Amygdala (tissue), 56 donors: ENCODE measurements at places on chromosomes 2 and 18.
A peak's percentile ranks its signal among the peaks of the same experiment; 100 is the strongest.

DNA sequence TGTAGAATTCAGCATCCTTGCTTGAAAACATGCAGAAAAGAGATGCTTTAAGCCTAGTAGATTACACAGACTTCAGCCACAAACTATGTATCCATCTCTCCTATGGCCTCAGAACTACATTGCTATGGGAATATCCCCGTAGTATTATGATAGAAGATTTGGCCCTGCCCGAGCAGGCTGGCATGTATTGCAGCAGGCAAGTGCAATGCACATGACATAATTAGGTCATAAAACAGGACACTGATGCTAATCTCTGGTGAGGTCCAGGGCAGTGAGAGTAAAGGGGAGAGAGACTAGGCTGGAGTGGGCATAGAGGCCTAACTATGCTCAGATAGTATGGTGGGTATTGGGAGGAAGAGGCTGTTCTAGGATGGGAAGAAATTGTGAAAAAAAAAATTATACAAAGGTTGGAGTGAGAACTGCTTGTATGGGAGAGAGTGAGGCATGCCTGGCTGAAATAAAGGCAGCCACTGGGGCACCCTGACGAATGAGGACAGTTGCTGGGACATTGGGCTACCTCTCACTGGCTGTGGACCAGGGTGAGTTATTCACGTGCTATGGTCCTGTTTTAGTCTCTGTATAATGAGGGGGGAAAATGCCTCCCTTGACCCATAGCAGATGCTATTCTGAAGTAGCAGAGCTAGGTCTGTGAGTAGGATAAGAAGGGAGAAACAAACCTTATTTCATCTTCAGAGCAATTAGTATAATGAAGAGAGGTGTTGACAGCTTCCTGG lies 1.6 kb upstream of the PLA2R1 start:
- DNase-seq, result no peak

DNA sequence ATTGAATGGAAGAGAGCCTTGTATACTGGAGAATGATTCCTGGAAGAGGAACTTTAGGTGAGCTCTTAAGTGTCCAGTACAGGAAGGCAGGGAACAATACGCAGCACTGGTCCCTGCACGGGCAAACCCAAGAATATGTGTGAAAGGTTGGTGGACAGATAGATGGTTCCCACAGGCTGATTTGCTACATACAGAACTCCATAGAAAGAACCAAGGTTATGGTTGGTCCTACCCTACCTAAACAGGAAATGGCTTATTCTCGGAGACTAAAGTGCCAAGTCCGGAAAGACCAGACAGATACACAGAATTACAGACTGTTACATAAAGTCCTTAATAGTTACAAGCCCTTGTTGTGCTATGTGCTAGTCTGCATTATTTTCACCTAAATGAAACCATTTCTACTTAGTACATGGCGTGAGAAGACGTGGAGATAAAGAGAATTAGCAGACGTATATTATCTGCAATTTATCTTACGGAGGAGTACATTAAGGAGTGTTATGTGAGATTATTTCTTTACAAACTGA lies 1.2 kb downstream of the REV1 start:
- peak; percentile 1 for DNase-seq

DNA sequence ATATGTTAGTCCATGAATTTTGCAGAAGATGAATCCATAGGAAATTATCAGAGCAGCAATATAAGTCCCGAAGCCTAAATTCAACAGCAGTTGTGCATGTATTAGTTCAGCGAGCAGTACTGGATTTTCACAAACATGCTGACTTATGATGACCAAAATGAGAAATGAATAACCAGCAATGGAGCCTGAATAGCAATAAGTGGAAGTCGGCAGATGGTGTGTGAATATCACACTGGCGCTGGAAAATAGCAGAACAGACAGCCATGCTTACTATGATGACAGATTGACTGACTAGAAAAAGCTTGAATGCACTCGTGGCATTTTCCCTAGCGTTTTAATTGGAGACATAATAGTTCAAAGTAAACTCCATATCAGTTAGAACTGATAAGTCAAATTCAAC lies 1114.5 kb downstream of the DSC3 start:
- no peak for DNase-seq

DNA sequence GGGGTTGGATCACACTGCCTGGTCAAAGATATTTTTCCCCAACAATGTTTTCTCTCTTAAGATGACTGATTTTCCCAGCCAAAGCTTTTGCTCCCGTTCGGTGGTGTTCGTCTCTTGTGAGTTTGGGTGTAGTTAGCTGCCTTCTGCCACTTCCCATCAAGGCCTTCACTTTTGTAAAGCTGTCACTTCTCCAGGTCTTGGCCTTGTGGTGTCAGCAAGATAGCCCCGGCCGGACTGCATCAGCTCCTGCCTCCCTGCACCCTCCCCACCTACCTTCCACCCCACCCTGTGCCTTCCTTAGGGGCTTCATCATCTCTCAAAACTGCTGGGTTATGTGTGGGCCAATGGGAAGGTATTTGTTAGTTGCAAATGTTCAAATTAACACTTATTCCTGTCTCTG lies 228.9 kb downstream of the BCL11A start:
- no peak for DNase-seq

DNA sequence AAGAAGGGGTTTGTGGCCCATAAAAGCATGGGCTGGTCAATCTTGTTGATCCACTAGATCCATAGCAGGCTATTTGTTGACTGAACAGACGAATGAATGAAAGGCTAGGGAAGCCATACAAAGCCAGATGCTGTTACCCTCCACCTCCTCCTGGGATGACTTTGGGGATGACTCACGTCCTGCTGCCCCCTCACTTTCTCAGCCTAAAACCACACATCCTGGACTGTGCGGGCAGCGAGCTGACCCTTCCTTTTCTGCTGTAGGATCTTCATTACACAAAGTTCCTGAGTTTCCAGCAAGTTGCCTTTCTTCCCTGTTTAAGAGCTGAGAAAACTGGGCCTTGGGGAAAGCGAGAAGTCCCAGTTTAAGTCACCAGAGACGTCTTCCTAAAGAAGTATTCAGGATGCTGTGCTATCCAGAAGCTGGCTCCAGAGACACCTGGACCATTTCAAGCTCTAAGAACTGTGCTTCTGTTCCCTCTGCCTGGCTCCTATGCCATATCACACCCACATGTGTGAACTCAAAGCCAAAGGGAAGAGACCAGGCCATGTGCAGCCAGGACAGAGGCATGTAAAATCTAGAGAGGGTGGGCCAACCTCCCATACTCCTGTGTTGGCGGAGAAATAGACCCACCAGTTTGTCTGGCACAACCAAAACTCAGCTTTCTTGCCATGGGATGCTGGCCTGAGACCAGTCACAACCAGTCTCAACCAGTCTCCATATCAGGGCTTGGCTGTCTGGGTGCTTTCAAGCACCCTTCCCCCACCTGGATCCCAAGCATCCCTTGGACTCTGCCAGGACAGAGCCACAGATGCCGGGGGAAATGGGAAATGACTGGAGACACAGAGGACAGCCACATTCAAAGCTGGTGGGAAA lies 4.7 kb upstream of the SLC20A1 start:
- DNase-seq, result no peak

DNA sequence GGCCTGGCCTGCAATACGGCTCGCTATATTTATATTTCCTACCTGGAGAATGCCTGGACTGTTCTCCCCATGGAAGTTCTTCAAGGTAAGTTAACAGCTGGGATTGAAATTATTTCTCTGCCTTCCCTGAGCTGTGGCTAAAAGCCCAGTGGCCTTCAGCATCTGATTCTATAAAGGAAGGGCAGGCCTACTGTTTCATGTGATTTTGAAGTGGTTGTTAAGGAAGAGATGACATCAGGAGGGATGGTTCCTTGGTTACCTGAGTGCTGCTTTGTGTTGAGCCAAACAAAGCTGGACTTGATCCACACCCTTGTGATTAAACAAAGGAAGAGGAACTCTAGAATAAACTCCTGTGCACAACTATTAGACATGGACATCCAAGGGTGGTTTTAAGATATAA lies 61.6 kb downstream of the MFSD6 start:
- DNase-seq, result no peak

DNA sequence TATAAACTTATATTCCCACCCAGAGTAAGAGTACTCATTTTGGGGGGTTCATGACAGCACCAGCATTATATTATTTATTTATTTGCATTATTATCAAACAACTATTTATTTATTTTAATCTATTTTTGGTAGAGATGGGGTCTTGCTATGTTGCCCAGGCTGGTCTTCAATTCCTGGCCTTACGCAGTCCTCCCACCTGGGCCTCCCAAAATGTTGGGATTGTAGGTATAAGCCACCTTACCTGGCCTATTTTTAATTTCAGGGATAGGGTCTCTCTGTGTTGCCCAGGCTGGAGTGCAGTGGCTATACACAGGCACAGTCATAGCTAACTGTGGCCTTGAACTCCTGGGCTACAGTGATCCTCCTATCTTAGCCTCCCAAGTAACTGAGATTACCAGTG lies 30.7 kb downstream of the GEMIN6 start:
- no peak for DNase-seq

DNA sequence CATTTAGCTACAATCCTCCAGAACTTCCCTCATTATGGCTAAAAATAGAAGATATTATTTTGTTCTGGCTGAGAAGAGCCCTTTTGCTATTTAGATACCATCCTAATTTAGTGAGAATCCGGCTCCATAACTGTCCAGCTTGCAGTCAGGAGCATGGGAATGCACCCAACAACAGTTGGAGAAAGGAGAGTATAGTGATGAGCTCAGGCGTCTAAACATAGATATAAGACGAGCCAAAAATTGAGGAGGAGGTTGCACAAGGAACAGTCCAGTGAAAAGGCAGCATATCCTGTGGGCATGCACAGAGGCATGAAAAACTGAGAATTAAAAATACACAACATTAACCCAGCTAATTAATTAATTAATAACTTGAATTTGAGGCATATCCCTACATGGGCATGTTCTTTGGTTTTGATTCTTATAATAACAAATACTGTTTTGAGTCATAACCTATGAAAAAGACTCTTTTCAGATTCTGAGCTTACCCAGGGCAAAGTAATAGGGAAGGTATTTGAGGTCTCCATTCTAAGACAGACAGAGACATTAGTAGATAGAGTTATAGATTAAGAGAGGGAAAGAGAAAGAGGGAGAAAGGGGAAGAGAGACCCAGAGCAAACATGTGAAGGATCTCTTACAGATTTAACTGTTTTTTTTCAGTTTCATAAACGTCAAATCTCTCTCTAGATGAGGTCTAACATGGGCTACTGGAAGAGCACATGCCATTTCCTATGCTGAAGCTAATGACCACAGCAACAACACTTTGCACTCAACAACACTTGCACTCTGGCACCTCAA lies 311.2 kb downstream of the OSR1 start:
- DNase-seq, result no peak

DNA sequence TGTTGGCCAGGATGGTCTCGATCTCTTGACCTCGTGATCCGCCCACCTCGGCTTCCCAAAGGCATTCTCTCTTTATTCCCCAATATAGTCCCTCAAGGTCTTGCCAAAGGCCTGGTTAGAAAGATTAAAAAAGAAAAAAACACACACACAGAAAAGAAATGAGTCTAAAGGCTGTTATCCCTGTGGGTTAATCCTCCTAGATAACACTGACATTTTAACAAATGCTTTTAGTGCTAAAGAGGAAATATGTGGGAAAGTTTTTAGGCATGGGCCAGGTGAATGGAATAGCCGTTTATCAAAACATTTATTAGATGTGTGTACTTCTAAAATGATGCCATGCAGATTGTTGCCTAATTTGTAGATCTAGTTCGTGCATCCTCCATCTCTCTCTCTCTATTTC lies 261.6 kb upstream of the FN1 start:
- no peak for DNase-seq

- DNase-seq, result no peak
Observed at GRCh38 chr2:10348891-10349290, 46.2 kb downstream of the HPCAL1 start.

- DNase-seq, result no peak
Observed at GRCh38 chr2:160471950-160472349, 21.7 kb downstream of the RBMS1 start.

GRCh38 chr2:227627769-227628168 lies 10.5 kb downstream of the SCYGR4 start:
- DNase-seq, result no peak

DNA sequence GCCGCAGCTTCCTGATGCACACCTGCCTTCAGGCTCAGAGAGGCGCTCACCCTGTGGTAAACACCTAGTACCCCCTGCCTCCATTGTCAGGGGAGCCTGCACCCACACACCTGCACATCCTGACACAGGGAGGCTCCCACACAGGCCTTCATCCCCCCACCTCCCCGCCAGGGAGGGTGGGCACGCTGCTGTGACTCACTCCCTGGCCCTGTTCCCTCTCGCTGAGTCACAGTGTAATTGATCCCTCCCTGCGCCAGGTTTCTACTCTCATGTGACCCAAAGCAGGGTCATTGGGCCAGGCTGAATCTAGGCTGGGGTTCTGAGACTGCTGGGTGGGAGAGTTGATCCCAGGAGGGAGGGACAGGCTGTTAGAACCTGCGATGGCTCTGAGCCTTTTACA lies 8.5 kb upstream of the CELF4 start:
- DNase-seq, result no peak

DNA sequence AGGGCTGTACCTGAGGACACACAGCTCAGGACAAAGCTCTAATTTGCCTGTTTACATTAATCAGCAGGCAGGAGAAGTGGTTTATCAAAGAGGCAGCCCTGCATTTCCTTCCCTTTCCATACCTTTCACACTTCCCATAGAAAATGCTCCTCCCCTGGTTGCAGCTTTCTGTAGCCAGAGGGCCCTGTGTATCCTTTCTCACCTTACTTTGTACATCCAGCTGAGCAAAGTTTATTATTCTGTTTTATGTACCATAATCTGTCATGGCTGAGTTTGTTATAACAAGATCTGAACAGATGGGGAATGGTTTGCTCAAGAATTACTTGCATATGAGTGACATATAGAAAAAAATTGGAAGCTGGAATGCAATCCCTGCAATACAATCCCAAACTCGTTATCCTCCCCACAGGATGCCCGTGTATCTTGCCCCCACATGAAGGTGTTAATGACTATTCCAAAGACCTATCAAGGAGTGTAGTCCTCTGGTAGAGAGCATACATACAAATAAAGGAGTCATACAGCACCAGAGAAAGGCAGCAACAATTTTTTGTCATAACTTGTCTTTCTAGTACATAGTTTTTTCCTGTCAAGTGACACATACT lies 1025.8 kb upstream of the KLHL29 start:
- no peak for DNase-seq

GRCh38 chr18:72283148-72283925 lies 260.8 kb downstream of the CBLN2 start:
- DNase-seq, result no peak

GRCh38 chr2:219567131-219567530 lies 4.2 kb downstream of the OBSL1 start:
- no peak for DNase-seq

GRCh38 chr2:42459296-42459695 lies 34.5 kb downstream of the KCNG3 start:
- no peak for DNase-seq
